Lung microvascular endothelial cell (primary cell): ENCODE measurements at places on chromosomes 3 and 15. TPM values are rescaled to one million over a fixed set of nuclear protein-coding genes. Genes with fewer than 3 reads are reported as not detected.

DNA sequence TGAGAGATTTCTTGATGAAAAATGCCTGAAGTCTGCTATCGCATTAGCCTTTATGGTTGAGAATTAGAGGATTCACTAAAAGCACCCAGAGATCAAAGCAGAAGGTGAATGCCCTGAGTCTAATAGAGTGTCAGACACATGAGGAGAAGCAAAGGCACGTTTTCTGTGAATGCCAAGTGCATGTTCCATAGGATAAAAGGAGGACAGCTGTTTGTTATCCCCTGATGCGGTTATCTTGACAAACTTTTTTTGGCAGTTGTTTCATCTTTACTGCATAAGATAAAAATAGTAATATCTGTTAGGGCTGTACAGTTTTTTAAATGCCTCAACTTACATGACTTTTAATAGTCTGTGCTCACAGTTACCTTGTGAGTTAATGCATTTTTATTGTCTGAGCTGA is 65.3 kb upstream of the CD96 start:
- no peak for DNase-seq

DNA sequence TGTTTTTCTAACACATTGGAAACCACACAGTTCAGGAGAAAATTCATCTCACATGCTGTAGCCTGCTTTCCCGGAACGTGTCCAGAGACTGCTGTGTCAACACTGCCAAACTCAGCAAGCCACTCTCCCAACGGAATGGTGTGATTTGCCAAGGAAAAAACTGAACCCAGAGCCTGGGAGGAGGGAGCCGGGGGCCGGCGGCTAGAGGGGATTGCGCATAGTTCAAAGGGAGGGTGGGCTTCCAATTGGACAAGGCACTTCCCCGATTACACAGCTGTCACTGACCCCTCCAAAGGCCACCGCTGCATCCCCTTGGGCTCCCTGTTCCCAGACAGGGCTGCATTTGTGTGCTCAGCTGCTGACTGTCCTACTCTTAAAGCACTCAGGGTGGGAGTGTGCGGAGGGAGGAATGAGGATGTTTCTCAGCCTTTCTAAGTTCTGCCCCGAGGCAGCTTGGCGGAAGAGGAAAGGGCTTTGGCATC is 256.2 kb downstream of the ZNF621 start:
- peak; percentile 25 for DNase-seq

- DNase-seq: no peak
Observed at GRCh38 chr15:47813748-47814384, 96.6 kb downstream of the SEMA6D start.

Gene GOLIM4
- total RNA-seq: 19.8 and 26.4 TPM in 2 replicates

DNA sequence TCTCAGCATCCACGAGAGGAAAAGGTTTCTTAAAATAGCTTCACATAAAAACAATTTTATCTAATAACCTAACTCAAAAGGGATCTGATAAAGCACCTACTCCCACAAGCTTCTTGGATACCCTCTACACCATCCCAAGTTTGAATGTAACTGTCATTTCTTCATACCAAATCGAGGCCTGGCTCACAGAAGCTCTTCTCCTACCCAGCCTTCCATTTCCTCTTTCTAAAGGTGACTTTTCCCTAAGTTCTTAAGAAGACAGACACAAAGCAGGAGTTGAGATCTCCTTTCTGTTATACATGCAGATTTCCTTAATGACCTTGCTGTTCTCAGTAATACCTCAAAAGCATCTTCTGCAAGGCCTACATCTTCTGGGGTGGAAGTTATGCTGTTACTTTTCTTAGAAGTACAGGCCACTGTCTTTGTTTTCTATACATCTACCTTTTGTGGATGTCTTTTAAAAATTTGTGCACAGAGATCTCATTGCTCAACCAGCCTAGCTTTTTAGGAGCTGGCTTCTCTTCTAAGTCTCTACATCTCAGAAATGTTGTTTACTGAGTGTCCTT is 3.4 kb upstream of the LRRIQ4 start:
- DNase-seq: no peak

DNA sequence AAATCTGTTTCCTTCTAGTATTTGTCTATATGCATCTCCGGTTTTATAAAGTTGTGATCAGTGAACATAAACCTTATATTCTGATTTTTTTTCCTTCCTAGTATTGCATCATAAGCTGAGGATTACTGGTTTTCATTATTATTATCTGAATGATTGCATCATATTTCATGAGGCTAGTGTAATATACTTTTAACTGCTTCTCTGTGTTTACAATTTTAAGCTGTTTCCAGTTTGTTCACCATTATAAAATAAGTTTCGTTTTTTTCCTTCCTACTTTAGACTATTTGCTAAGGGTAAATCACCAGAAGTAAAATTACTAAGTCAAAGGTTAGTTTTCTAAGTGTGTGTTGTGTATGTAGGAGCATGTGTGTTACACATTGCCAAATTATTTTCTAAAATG is 20.2 kb downstream of the SEMA6D start:
- DNase-seq: no peak

Gene SNTN
- not detected in 2 replicates for total RNA-seq

DNA sequence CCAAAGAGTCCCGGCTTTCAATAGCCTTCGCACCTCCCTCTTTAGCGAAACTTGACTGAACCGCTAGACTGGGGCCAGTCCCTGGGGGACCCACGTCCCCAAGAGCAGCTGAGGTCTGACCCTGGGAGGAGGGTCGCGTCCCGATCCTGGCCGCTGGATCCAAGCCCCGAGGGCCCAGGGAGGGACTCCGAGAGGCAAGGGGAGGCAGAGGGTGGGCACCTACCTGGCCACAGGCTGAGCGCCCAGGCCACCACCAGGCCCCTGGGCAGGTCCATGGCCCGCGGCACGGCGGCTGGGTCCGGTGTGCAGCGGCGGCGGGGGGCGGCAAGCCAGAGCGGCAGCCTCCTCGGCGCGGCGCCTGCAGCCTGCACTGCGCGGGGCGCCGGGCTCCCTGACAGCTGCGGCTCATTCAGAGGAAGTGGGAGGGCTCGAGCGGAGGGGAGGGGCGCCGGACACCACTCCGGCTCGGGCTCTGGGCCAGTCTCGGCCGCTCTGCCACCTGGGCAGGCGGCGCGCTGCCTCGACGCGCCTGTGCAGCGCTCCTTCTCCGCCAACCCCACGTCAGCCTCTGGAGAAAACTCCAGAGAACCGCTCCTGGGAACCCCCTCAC is at the start of gene ITGA11:
Gene ITGA11, minus strand, starts transcription at position 372 of the 610 bp plus-strand sequence. Its CDS starts 97 bp downstream, at position 275.
- peak; percentile 64 for DNase-seq

- DNase-seq: no peak
Observed at GRCh38 chr3:193842832-193843473, 249.9 kb downstream of the OPA1 start.

GRCh38 chr3:184196536-184196935 is 10.5 kb downstream of the ABCF3 start:
- no peak for DNase-seq

GRCh38 chr3:30341851-30342250 is 264.6 kb upstream of the TGFBR2 start:
- DNase-seq: peak; percentile 24

- no peak for DNase-seq
Observed at GRCh38 chr15:59764775-59765174, 75.7 kb upstream of the BNIP2 start.

Gene COPS2
- 30.0 and 47.5 TPM in 2 replicates for total RNA-seq

GRCh38 chr3:143183665-143183964 is 64.0 kb downstream of the CHST2 start:
- no peak for DNase-seq

DNA sequence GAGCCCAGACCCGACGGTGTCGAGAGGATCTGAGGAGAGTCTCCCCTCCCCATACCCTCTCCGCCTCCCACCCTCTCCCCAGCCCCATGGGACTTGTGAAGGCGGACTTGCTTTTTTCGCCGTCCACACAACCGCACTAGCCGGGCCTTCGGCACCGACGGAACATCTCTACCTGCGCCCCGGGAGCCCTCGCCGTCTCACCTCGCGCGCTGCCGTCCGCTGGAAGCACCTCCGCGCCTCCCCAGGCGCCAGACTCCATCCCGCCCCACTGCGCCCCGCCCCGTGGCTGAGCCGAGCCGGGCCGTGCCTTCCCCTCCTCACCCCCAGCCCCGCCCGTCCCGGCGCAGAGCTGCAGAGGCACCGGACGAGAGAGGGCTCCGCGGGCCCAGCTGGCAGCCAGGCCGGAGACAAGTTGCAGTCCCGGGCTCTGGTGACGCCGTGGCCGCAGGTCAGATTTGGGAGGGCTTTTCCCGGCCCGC is at the start of the genes DUOX1 and DUOXA1:
Gene DUOX1, plus strand, starts transcription at position 344 of the 479 bp plus-strand sequence. CDS start 1,973 bp downstream, outside the sequence.
Gene DUOXA1, minus strand, starts transcription at position 229 of the 479 bp plus-strand sequence. CDS start 6,865 bp downstream, outside the sequence.
- DNase-seq: no peak

Gene DPPA2
- total RNA-seq: not detected in 2 replicates

DNA sequence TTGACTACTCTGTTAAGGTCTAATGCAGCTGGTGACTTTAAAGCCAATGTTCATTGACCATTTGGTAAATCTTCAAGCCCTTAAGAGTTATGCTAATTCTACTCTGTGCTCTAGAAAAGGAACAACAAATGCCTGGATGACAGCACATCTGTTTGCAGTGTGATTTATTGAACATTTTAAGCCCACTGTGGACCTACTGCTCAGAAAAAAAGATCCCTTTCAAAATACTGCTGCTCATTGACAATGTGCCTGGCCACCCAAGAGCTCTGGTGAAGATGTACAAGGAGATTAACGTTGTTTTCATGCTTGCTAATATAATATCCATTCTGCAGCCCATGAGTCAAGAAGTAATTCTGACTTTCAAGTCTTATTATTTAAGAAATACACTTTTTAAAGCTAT is 110.8 kb downstream of the TBC1D5 start:
- no peak for DNase-seq

- DNase-seq: no peak
Observed at GRCh38 chr3:129558772-129559564, 16.0 kb downstream of the H1-8 start.

Gene WDR93
- total RNA-seq: not detected in 2 replicates

- no peak for DNase-seq
Observed at GRCh38 chr3:82558081-82558480, 796.6 kb upstream of the GBE1 start.

DNA sequence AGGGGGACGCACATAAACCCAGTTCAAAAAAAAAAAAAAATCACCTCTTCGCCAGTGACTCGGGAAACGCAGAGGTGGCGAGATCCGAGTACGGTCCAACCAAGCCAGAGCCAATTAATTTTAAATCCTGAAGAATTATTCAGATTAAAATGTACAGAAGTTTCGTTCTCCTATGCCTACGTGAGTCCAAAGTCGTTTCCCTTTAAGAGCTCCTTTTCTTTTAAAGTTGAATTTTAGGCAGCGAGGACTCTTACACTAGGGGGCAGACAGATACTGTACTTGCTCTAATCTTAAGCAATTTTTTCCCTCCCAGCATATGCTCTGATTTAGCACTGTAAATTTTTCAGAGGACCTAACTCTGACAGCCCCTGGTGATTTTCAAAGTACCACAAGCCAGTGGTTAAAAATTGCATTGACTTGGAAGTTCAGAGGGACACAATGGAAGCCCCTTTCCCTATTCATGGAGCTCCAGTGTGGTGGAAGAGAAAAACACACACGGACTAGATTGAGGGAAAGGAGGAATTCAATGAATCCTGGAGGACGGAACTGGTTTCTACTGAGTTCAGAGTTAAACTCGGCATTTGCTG is 3.3 kb upstream of the NR2F2 start:
- peak; percentile 93 for DNase-seq

Gene IMPG2
- total RNA-seq: 0.44 and 0.99 TPM in 2 replicates

- no peak for DNase-seq
Observed at GRCh38 chr3:138230525-138230924, 43.4 kb downstream of the ARMC8 start.

- no peak for DNase-seq
Observed at GRCh38 chr15:50996641-50997040, 88.2 kb downstream of the AP4E1 start.

GRCh38 chr15:73366766-73367623 is 1.8 kb downstream of the HCN4 start:
- no peak for DNase-seq

GRCh38 chr3:151377768-151378385 is 6.7 kb downstream of the P2RY12 start:
- DNase-seq: no peak

Gene SAMMSON
- total RNA-seq: not detected in 2 replicates
